ENCODE measurements at places on chromosomes 2 and 18. TPM values are rescaled to one million over a fixed set of nuclear protein-coding genes. Genes with fewer than 3 reads are reported as not detected.

The PDE1A gene
- total RNA-seq: 0.06 TPM

The SPP2 gene
- total RNA-seq: not detected

The DNER gene
- total RNA-seq: 0.97 TPM

The CYP26B1 gene
- total RNA-seq: 1.2 TPM

The MRPL30 gene
- 67.9 TPM for total RNA-seq

The CCDC178 gene
- 0.51 TPM for total RNA-seq

The PXDN gene
- 118 TPM for total RNA-seq

The FSHR gene
- not detected for total RNA-seq

The ME2 gene
- 129 TPM for total RNA-seq

The SCN7A gene
- 1.0 TPM for total RNA-seq

The AGAP1 gene
- total RNA-seq: 26.9 TPM

The CNTNAP5 gene
- total RNA-seq: not detected

The GDF7 gene
- total RNA-seq: not detected

The CDH19 gene
- total RNA-seq: not detected
